ENCODE measurements at places on chromosomes 1 and 21.

DNA sequence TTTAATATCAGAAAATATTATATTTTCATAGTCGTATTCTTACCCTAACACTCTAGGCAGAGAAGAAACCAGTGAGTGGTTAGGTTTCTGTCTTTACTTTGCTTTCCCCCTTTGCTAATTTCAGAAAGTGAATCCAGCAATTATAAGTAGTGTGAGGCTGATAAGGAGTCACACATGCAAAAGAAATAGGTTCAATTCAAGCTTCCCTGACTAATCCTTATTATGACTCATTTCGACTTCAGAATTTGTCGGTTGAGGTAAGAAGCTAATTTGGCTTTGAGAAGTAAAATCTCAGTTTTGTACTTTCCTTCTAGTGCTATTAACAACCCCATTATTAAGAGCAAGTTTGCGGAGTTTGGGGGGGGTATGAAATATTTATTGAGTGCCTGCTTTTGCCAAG lies 22.4 kb downstream of the ESRRG start:
- DNase-seq = no peak

GRCh38 chr1:25900219-25900618 lies 6.0 kb downstream of the STMN1 start:
- no peak for DNase-seq

DNA sequence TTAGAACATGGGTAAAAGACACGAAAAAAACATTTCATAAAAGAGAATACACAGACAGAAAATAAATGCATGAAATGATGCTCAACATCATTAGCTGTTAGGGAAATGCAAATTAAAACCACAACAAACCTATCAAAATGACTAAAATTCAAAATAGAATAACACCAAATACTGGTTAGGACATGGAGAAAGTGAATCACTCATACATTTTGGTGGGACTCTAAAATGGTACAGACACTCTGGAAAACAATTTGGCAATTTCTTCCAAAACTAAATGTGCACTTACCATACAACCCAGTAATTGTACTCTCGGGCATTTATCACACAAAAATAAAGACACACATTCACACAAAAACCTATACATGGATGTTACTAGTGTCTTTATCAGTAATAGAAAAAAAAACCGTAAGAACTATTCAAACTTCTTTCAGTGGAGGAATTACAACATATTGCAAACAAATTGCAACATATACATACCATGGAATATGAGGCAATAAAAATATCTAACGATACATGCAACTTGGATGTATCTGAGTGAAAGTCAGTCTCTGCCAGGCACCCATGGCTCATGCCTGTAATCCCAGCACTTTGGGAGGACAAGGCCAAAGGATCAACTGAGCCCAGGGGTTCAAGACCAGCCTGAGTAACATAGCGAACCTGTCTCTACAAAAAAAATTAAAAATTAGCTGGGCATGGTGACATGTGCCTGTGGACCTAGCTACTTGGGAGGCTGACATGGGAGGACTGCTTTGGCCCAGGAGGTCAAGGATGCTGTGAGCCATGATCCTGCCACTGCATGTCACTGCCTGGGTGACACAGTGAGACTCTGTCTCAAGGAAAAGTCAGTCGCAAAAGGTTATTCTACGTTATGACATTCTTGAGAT lies 19.6 kb downstream of the HSF2BP start:
- no peak for DNase-seq

DNA sequence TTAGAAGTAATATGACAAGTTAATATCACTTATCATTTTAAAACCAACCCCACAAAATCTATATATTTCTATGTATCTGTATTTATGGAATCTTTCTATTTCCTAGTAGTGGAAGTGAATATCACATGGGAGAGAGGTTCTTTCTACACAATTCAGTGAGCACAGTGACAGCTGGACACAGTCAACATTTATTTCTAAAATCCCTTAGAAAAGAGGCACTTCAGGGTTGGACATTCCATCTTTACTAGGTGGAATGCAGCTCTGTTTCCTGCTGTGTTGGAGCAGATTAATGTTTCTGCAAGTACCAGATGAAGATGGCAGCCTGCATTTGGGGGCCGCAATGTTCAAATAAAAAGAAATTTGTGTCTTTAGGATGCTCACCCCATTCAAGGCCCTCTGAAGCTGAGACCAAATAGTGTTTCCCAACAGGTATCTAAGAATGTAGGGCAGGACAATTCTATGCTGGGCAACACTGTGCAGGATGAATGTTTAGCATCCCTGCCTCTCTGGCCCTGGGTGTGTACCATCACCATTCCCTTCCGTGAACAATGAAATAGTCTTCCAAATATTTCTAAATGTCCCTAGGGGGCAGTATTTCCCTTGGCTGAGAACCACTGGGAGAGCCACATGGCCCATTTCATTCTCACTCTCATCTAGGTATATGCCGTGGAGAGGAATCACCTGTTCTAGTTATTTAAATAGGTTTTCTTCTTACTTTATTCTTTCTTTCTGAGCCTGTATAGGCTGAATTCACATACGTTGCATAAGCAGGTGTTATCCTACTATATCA lies 394.8 kb downstream of the PRDM2 start:
- no peak for DNase-seq

- DNase-seq = no peak
Observed at GRCh38 chr1:7575041-7575400, 196.1 kb upstream of the VAMP3 start.

GRCh38 chr1:89791064-89791726 lies 29.6 kb upstream of the LRRC8D start:
- DNase-seq = no peak

DNA sequence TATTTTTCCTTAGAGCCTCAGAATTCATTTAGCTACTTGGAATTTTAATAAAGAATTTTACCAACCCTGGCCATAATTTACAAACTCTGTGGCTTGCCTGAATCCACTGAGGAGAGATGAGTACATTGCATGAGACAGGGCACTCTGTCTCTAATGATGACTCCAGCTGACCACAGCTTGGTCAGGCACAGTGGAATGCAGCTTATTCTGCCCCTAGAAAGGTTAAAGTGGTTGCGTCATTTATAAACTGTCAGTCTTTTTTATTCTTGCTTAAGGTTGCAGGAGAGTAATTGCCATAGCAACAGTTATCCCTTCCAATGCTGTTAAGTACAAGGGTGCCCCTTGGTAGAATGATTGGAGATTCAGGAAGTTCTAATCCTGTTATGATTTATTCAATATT lies 28.3 kb downstream of the PDE4B start:
- DNase-seq = no peak

DNA sequence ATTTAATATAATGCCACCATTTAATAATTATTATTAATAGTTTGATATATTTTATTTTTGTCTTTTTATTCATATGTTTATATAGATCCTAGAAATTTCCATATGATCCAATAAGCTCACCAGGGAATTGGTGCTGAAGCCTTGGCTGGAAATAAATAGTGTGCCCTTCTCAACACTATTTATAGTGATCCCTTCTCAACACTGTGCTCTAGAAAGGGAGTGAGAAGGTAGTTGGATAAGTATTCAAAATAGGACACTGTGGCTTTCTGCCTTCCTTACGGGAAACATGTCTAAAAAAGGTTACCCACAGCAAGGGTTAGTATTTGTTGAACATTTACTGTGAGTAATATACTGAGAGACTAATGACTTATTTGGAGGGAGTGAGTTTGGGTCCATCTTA lies 496.1 kb downstream of the NEGR1 start:
- DNase-seq = no peak

DNA sequence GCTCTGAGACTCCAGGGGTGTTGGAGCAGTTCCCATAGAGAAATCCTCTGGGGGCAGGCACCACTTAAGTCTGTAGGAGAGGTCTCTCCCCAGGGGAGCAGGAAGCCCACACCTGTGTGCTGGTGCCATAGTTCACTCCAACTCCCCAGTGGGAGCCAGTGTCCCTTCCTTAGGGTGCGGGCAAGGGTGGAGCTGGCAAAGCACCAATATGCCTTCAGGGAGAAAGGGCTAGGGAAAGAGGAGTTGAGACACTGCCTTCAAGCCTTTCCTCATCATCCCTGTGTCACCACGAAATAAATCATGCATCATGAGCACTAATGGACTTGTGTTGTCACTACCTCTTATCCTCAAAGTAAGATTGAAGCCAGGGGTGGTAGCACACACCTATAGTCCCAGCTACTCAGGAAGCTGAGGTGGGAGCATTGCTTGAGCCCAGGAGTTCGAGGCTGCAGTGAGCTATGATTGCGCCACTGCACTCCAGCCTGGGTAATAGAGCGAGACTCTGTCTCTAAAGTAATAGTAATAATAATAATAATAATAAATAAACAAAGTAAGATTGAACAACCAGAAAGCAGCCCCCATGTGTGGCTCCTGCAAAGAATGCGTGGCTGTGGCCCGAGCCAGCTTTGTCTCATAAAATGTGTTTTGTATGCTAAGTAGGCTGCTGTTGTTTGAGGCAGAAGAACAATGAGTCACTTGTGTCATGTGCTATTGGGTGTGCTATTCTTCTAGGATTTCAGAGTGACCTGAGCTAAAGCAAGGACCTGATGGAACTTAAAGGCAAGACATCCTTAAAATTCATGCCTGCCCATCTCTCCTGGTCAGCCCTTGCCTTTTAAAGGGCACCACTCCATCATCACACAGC lies 6.7 kb upstream of the TIE1 start:
- DNase-seq = no peak

DNA sequence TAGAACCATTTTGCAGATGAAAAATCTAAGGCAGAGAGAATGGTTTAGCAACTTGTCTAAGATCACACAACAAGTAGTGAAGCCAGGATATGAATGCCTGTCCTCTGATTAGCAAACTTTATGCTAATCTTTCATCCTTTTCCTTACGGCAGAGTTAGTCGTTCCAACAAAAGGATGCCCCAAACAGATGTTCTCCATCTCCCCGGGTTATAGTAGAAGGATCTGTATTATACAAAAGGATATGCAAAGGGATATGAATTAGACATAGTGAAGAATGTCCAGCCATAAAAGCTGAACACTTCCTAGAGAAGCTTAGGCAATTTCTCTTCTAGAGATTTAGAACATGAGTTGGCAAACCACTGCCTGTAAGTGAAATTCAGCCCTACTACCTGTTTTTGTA lies 291.6 kb upstream of the DUSP10 start:
- DNase-seq = no peak

- no peak for DNase-seq
Observed at GRCh38 chr1:116558140-116558549, 12.7 kb downstream of the CD58 start.

DNA sequence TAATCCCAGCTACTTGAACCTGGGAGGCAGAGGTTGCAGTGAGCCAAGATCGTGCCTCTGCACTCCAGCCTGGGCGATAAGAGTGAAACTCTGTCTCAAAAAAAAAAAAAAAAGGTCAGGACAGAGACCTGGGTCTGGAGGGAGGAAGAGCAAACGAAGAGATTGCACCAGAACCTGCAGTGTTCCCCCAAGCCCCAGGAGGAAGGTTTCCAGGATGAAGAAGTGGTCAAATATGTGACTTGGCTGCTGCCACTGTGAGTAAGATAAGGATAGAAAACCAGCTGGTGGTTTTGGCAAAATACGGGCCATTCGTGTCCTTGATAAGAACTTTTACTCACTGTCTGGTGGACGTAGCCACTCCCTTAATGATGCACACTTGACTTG lies 42.2 kb downstream of the CLDN14 start:
- DNase-seq = no peak

Data from stimulated activated CD4-positive, alpha-beta T cell treated with anti-CD3 and anti-CD28 coated beads, Interleukin-15, amount 100 ng/mL, for 1 hour (primary cell).